ENCODE measurements at places on chromosomes 1 and 21.

DNA sequence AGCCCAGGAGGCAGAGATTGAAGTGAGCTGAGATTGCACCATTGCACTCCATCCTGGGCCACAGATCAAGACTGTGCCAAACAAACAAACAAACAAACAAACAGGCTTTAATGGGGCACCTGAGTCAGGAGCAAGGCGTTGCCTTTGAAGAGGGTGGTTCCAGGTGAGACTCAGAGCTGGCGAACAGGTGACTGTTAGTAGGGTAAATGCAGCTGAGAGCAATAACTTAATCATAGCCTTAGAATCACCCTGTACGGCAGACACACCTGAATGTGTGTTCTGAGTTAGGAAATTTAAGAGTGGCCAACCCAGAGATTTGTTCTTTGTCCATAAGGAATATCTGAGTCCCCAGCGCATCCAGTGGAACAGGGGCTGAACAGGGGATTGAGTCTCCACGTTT is 440.4 kb downstream of the RPS6KC1 start:
- DNase-seq: no peak

DNA sequence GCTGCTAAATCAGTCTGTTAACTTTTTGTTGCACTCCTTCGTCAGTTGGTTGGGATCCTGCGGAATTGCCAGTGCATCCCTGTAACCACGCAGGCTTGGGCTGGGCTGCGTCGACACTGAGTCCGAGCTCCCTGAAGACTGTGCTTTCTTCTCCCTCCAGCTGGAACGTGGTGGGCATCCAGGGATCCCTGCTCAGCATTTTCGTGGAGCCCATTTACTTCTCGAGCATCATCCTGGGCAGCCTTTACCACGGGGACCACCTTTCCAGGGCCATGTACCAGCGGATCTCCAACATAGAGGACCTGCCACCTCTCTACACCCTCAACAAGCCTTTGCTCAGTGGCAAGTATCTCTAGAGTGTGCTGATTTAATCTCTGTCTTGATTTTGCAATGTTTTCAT is 83.3 kb downstream of the POFUT2 start:
- no peak for DNase-seq

DNA sequence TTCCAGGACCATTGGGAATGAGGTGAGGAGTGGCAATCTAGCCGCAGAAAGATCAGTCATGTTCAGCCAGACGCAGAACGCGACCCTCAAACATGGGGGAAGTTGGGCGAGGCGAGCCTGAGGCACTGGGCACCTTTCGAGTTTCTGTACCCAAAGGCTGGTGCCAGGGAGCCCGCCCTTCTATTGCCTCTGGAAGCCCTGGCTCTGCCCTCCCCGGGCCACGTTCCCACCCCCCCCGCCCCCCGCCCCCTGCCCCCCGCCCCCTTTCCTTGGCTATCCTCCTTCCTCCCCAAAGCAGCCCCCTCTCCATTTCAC is 2.2 kb upstream of the ZBTB7B start:
- DNase-seq: no peak

DNA sequence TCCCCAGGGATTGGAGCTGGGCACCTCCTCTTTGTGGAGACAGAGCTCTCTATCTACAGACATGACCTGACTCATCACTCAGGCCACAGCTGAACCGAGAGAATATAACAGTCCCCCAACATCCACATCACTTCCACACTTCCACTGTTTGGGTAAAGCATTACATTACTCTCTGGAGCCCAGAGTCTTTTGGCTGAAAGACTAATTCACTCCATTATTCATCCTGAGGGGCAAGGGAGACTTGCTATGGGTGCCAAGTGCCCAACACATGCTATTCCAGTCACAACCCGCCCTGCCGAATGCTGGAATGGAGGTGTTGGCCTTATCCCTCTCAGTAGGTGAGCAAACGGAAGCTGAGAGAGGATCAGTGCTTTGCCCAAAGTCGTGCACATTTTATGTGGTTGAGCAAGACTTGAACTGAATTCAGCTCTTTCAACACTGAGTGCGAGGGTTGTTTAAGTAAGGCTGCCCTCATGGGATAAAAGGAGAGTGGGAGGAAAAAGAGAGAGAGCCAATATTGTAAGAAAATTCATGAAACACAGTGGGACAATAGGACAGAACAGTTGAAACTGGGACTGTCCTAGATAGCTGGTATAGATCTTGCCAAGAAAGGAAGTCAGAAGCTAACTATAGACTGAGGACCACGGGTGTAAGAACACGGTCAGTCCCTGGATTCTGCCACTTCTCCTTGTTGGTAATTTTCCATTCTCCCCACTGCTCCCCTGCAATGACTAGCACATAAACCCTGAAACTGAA is 13.5 kb upstream of the CHI3L1 start:
- DNase-seq: no peak

- no peak for DNase-seq
These were observed 9.6 kb upstream of the SH2D1B start for GRCh38 chr1:162421258-162422164.

DNA sequence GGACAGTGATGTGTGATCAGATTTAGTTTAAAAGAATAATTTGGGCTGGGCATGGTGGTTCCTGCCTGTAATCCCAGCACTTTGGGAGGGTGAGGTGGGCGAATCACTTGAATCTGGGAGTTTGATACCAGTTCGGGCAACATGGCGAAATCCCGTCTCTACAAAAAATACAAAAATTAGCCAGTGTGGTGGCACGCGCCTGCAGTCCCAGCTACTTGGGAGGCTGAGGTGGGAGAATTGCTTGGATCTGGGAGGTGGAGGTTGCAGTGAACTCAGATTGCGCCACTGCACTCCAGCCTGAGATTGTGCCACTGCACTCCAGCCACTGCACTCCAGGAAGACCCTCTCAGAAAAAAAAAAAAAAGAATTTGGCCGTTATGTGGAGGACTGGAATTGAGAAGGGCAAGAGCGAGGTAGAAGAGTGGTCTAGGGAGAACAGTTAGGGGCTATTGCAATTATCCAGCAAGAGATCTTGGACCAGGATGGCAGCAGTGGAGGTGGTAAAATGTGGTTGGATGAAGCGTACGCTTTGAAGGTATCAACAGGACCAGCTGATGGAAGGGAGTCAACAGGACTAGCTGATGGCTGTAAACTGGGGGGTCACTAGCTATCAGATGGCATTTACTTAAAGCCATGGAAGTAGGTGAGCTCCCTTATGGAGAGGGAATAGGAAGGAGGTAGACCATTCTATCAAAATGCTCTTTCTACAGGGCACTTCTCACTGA is 9.6 kb downstream of the BTBD19 start:
- no peak for DNase-seq

DNA sequence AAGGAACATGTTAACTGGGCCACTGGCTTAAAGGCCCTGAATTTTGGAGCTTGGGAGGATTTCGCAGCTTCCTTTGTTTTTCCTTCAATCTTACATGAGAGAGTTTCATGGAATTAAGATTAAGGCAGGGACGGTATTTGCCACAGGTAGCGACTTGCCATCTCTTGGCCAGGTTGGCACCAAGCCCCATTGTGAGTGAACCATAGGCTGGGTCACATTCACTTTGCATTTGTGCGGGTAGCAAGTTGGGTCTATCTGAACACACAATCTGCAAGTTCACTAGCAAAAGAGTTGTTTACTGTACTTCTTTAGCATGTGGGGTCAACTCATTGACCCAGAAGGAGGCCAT is 106.2 kb upstream of the ATP1A1 start:
- no peak for DNase-seq

DNA sequence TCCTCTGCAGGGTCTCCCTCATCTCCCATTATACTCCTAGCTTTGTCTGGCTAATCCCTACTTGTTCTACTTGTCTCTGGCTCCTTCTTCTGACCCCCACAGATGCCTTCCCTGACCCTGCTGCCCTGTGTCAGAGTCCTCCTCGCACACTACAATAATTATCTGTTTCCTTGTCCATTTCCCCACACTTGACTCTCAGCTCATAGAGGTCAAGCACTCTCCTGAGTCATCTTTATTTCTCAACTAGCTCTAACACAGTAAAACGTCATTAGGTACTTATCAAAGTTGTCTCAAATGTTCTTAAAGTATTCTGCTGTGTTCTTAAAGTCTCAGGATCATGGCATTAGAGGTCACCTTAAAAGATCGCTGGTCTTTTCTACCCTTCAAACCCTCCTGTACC is 47.1 kb downstream of the C8A start:
- DNase-seq: no peak

DNA sequence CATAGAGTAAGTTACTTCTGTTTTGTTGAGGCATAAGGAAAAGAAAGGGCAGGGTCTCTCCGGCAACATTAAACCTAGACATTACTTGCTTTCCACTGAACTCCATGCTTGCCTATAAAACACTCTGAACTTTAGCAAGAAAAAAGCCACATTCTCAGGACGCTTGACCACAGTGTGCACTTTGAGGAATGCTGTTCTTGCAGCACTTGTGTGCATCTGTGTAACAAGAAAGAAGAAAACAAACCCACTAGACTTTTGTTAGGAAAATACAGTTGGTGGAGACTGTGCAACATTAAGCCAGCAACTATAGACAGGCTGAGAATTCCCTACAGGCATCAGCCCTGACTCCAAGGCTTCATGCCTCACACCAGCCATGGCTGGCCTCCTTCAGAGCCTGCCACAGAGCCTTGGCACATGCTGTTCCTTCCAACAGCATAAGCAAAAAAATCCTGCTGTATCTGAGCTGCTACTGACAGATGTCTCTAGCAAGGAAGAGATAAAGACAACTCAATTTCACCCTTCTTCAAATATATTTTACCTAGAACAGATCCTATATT is 5.8 kb downstream of the PDZK1 start:
- no peak for DNase-seq

- no peak for DNase-seq
These were observed 13.1 kb downstream of the IL6R start for GRCh38 chr1:154418062-154418921.

DNA sequence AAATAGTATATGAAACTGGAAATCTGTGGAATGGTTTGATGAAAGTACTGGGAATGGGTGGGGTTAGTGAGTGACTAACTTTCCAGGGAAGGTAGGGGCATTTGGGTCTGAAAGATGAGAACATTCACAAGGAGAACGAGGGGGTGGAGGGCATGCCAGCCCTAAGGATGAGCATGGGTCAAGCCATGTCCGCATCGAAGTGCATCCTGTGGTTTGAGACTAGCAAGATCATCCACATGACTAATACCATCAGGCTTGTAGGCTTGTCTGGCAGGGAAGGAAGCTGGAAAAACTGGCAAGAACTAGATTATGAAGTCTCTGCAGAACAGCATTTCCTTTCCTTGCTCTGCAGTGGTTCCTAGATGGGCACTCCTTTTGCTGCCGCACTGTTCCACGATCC is 70.4 kb upstream of the UBE2U start:
- DNase-seq: no peak

DNA sequence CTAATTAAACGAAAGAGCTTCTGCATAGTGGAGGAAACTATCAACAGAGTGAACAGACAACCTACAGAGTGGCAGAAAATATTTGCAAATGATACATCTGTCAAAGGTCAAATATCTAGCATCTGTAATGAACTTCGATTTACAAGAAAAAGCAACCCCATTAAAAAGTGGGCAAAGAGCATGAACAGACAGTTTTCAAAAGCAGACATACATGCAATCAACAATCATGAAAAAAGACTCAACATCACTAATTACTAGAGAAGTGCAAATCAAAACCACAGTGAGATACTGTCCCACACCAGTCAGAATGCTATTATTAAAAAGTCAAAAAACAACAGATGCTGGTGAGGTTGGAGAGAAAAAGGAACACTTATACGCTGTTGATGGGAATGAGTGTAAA is 103.2 kb downstream of the MAGI3 start:
- no peak for DNase-seq

DNA sequence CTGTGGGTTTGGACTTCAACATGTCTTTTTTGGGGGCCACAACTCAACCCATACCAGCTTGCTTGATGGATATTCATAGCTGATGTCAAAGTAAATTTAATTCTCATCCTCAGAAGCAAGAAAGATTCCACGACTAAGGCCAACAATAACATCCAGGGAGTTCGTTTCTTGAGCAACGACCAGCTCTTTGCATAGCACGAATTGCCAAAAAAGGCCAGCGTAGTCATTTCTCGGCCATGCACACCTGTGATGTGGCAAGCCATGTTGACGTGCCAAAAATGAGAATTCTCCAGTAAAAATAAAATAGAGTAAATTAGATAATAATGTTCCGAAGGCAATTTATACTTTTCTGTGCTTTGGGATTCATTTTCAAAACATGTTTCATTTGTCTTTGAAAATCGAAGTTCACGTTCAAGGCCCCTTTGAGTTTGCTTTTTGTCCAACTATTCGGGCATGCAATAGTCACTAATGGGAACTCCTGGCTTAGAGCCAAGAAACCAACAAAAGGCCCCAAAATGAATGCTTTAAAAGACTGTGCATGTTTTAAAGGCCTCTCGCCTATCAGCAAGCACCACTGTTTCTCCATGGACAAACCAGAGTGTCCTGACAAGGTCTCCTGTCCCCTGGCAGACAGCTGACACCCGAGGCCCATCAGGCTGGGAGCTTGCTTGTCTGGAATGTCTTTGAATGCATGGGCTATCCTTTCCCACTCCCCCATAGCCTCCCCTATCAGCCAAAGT is 14.4 kb upstream of the IGSF5 start:
- DNase-seq: no peak

DNA sequence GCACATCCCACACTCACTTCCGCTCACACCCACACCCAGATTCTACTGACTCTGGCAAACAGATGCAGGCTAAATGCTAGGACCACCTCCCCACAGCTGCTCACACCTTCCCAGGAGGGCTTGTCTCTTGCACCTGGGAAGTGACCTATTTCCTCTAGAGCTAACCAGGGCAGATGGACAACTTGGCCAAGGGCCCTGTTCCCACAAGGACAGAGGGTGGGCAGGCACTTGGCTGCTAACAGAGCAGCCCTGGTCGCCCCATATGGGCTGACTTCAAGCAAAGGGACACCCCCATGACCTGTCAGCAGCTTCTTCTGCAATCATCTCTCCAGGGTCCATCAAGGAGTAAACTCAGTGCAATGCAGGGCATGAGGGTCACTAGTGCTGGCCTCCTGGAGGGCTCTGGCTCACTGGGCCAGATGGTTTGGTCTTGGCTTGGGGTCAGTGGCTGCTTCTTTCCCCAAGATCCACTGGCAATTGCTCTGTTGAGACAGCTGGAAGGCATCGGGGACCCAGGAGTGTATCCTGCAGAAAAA is 641.5 kb downstream of the PLPP3 start:
- DNase-seq: no peak

- DNase-seq: no peak
These were observed 80.2 kb upstream of the GREM2 start for GRCh38 chr1:240691909-240692705.

DNA sequence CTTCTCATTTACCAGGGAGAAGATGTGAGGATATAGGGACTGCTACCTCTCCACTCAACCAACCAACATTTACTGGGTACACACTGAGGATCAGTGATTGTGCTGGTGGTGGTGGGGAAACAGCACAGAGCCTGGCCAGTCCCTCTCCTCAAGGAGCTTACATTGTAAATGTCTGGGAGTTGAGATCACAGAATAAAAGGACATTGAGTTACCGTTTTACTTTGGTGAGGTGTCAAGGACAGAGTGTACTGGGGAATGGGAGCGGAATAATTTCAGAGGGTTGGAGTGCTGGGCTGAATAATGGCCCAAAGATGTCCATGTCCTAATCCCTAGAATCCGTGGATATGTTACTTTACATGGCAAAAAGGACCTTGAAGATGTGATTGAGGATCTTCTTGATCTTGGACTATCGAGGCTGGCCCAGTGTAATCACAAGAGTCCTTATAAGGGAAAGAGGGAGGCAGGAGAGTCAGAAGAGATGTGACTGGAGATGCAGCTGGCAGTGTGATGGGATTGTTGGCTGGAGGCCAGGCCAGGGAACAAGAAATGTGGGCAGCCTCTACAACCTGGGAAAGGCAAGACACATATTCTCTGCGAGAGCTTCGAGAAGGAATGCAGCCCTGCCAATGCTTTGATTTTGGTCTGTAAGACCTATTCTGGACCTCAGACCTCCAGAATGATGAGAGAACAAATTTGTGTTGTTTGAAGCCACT is 26.6 kb upstream of the RWDD3 start:
- DNase-seq: no peak

All from activated CD8-positive, alpha-beta memory T cell treated with anti-CD3 and anti-CD28 coated beads for 1 hour (primary cell).